ENCODE measurements at places on chromosomes 1 and 21.

GRCh38 chr1:109201123-109201703 lies 12.5 kb upstream of the SARS1 start:
- no peak overlapping the region for H3K4me3 ChIP-seq
- no peak overlapping the region for H3K27ac ChIP-seq
- H3K36me3 ChIP-seq = no peaks in the 10 kb centered on the region
- no peaks in the 10 kb centered on the region for H3K4me1 ChIP-seq
- H3K27me3 ChIP-seq = no peaks in the 10 kb centered on the region
- DNase-seq = peak; percentile 90

DNA sequence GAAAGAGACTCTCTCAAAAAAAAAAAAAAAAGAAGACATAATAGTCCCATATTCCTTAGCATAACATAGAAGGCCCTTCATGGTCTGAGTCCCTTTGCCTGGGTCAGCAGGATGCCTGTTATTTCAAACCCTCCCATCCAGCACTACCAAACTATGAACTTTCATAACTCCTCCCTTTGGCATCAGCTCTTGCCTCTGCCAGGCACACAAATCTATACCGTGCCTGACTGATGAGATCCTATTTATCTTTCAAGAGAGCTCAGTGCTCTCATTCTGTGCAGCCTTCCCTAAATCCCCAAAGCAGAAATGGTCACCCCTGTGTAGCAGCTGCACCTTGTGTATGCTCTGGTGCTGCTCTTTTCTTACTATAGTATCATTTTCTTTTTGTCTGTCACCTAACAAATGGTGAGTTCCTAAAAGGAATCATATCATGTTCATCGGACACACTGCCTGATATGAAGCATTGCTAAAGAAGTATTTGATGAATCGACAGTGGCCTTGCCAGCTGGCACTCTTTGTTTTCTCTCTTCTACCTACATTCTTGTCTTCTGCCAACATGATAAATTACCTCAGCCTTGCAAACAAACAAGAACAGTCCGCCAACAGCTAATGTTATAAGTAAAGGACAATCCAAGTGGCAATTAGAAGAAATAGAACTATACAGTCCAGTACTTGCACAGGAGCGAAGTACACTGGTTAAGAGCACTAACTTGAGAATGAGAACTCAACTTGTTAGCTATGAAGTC lies 29.9 kb downstream of the FMO4 start:
- no peak for DNase-seq
- no peaks in the 10 kb centered on the region for H3K4me1 ChIP-seq

- H3K4me3 ChIP-seq = no peak overlapping the region
- H3K36me3 ChIP-seq = no peaks in the 10 kb centered on the region
- H3K27ac ChIP-seq = peak overlapping the region; percentile 47
- H3K27me3 ChIP-seq = peaks cover 4% of the 10 kb centered on the region
- peaks cover 12% of the 10 kb centered on the region for H3K4me1 ChIP-seq
- no peak for DNase-seq
Measured at GRCh38 chr21:34987501-34988072, 61.5 kb downstream of the RUNX1 start.

DNA sequence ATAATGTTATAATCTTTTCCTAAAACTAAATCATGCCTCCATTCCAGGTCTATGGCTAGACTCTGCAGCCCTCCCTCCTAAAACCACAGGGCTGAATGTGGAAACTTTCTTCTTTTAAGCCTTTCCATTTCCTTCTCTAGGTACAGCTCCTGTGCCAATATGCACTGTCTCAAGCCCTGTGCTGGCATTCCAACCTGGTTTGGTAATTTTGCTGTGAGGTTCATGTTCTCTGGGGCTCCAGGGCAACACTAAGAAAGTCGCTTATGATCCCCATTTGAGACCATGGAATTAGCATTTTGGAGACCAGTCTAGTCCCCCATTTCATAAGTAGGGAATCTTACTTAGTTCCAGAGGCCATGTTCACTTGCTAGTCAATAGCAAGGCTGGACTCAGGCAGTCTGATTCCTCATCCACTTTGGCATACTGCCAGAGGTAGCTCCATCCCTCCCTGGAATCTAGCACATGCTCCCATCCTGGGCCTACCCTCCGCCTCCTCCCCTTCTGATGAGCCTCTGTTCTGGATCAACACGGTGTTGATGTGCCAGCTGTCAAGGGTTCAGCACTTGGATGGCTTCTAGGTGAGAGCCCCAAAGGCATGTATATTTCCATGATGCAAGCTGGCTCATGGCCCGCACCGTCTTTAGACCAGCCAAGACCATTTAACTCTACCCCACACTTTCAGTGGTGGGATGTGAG lies 36.5 kb downstream of the ZMYND12 start:
- no peak for DNase-seq
- no peaks in the 10 kb centered on the region for H3K4me1 ChIP-seq

- H3K27ac ChIP-seq = no peak overlapping the region
- H3K4me1 ChIP-seq = peaks cover 3% of the 10 kb centered on the region
- no peaks in the 10 kb centered on the region for H3K27me3 ChIP-seq
- H3K36me3 ChIP-seq = no peaks in the 10 kb centered on the region
- H3K4me3 ChIP-seq = no peak overlapping the region
- no peak for DNase-seq
Measured at GRCh38 chr1:7645751-7646048, 125.4 kb upstream of the VAMP3 start.

DNA sequence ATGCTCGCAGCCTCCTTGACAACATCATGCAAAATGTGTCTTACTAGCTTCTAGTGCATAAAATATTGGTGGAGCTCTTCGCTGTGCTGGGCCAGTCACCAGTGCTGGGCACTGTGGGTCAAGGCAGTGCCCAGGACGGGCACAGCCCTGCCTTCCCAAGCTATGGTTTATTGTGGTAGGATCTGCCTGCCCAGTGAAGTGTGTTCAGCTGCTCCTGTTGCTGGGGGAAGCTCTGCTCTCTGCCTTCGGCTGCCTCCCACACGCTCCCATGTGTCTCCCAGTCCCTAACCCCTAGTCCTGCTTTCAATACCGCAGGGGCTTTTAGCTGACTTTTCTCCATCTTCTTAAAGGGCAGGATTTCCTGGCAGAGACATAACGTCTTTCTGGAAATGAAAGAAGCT lies 15.7 kb downstream of the EPHX1 start:
- no peak overlapping the region for H3K4me3 ChIP-seq
- H3K27me3 ChIP-seq = no peaks in the 10 kb centered on the region
- peaks cover 15% of the 10 kb centered on the region for H3K4me1 ChIP-seq
- no peak overlapping the region for H3K27ac ChIP-seq

DNA sequence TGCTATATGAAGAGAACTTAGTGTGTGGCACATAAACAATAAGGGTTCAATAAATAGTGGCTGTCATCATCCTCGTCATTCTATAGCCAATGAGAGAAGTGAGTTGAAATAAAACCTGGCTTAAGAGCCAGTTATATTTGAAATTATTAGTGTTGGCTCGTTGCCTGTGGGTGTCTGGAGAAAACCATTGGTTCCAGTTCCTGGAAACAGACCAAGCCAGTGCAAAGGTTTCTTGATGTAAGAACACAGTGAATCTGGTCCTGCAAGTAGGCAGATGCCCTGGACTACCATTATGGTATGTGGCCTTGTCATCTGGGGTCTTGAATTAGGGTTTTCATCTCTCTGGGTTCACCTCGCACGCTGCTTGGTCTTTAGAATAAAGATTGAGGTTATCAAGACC lies 43.3 kb downstream of the URB2 start:
- no peaks in the 10 kb centered on the region for H3K36me3 ChIP-seq
- H3K27ac ChIP-seq = no peak overlapping the region
- no peak overlapping the region for H3K4me3 ChIP-seq
- no peaks in the 10 kb centered on the region for H3K4me1 ChIP-seq
- DNase-seq = no peak
